ENCODE measurements at places on chromosomes 3 and 15. TPM values are rescaled to one million over a fixed set of nuclear protein-coding genes. Genes with fewer than 3 reads are reported as not detected.

GRAMD2A gene
- total RNA-seq, result 0.77 TPM

GPR87 gene
- total RNA-seq, result 0.17 TPM

USP19 gene
- total RNA-seq, result 49.1 TPM

FBXL22 gene
- 0.50 TPM for total RNA-seq

DNASE1L3 gene
- total RNA-seq, result not detected

SLC22A14 gene
- total RNA-seq, result 0.17 TPM

C15orf40 gene
- 12.6 TPM for total RNA-seq

CRABP1 gene
- total RNA-seq, result not detected

CDC25A gene
- 1.0 TPM for total RNA-seq

LIPC gene
- 4.0 TPM for total RNA-seq

HESX1 gene
- total RNA-seq, result 0.99 TPM

ADGRG7 gene
- total RNA-seq, result not detected

BCL2A1 gene
- total RNA-seq, result 5.9 TPM

GJD2 gene
- not detected for total RNA-seq

STRC gene
- total RNA-seq, result 0.17 TPM

FYTTD1 gene
- total RNA-seq, result 32.6 TPM

PLOD2 gene
- 114 TPM for total RNA-seq

FEZF2 gene
- not detected for total RNA-seq

CCR1 gene
- total RNA-seq, result 1.3 TPM

RAB6B gene
- 0.51 TPM for total RNA-seq

GPR156 gene
- total RNA-seq, result under 0.01 TPM

SH2D7 gene
- total RNA-seq, result not detected

MB21D2 gene
- 3.6 TPM for total RNA-seq

ZIC4 gene
- not detected for total RNA-seq

UTS2B gene
- total RNA-seq, result 0.99 TPM

CFAP92 gene
- under 0.01 TPM for total RNA-seq

RASL12 gene
- total RNA-seq, result 50.5 TPM

ITGB5 gene
- total RNA-seq, result 135 TPM

AADACL2 gene
- under 0.01 TPM for total RNA-seq

EFCC1 gene
- not detected for total RNA-seq

PCOLCE2 gene
- total RNA-seq, result 6.7 TPM

KIF23 gene
- 3.1 TPM for total RNA-seq

SPTSSB gene
- total RNA-seq, result not detected

COL6A6 gene
- total RNA-seq, result 0.83 TPM

IMPG2 gene
- 0.33 TPM for total RNA-seq

KLHL40 gene
- not detected for total RNA-seq

RYR3 gene
- total RNA-seq, result 0.17 TPM

LRRC31 gene
- not detected for total RNA-seq

FAM174B gene
- 1.0 TPM for total RNA-seq
